ENCODE measurements at places on chromosomes 3 and 15.
A peak's percentile ranks its signal among the peaks of the same experiment; 100 is the strongest.

DNA sequence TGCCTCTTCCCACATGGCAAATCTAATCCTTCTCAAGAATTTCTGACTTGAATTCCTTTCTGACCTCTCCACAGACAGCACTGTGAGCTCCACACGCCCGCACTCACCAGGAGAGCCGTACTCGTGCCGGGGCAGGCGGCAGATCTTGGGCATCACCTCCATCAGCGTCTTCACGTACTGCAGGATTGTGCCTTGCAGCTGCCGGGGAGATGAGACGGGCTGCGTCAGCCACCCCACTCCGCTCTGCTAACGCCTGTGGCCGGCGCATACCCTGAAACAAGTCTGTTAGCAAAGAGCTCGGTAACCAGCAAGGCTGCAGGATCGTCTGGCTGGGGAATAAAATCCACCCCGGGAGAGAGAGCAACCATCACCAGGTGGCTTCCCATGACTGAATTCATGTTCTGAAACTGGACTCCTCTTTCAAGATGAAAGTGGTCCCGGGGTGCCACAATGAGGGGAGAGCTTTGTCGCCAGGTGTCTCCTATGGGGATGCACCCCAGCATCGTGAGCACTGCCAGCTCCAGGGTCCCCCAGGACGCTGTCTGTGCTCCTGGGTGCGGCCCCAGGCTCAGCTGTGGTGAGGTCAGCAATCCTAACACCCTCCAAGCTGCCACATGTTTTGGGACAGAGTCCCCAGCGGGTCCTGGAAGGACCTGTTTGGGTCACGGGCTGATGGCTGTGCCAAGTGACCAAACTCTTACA is 43.4 kb downstream of the NIPA2 start:
- DNase-seq = no peak

- no peak for DNase-seq
Observed at GRCh38 chr3:102646557-102646956, 211.7 kb downstream of the ZPLD1 start.

DNA sequence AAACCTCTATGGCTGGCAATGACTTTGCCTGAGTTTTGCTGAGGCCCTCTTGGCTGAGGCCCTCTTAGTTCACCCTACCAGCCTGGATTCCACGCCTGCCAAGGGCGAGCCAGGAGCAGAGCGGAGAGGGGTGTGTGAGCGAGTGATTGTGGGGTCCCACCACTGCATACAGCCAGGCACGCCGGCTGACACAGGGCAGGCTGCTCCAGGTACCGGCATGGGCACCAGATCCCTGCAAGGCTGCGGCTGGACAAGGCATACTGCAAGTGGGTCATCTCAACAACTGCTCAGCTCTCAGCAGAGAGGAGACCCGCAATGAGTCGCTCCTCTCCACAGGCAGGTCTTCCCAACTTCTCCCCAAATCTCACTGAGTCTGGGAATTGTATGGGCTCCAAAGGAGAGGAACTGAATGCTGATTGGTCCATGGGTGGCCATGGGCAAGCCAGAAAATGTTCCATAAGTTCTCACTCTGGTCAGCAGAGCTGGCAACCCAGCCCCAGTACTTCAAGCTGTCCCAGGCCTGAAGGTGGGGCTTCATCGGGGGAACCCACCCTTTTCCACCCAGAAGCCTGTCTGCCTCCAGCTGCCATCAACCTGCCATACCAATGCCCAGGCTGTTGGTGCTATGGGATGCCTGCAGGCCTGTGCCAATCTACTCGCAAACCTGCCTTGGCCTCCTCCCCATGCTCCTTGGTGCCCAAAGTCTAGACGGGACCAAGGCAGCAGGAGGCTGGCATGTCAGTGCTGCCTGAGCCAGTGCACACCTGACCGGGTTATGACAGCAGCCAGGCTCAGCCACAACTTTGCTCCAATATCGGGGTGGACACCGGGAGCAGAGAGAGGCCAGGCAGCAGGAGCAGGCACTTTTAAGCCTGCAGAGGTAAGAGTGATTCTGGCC is 1273.6 kb upstream of the GBE1 start:
- no peak for DNase-seq

- no peak for DNase-seq
Observed at GRCh38 chr15:36175741-36176291, 403.6 kb upstream of the CDIN1 start.

- DNase-seq = no peak
Observed at GRCh38 chr3:46070595-46071093, 43.4 kb upstream of the XCR1 start.

DNA sequence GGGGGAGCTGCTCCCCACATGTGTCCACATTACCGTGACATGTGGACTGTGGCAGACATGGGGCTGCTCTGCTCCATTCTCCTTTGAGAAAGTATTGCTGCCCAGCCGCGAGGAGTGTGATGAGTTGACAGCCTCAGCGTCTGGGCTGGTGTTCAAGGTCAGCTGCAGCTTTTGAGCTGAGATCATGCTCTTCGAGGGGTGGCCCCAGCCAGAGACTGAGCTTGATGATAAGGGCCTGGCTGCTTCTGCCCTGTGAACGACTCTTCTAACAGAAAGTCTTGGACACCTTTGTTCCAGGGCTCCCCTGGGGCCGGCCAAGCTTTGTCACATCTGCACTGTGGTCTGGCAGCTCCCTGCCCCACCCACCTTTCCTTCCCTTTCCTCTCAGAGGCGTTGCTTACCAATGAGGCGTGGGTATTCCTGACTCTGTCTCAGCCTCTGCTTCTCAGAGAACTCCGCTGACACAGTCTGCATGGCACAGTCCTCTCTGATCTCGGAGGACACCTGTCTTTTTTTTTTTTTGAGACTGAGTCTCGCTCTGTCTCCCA is 86.6 kb downstream of the CHRD start:
- peak; percentile 49 for DNase-seq

GRCh38 chr3:16302082-16302631 is 37.1 kb downstream of the OXNAD1 start:
- DNase-seq = no peak

DNA sequence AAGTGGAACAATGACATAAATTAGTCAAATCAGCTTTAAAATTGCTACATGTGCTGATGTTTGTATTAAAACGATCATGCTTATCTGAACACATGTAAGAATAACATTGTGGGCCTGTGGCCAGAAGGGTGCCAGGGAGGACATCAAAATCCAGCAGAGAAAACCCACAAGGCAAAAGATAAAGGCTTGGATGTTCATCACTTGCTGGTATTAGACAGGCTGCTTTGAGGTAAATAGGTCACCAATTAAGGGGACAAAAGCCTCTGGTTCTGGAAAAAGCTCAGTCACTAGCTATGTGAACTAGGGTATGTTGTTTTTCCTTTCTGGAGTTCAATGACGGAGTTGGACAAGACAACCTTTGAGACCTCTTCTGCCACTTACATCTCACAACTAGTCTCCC is 74.4 kb upstream of the TMEM108 start:
- DNase-seq = no peak

- DNase-seq = no peak
Observed at GRCh38 chr3:9409981-9410854, 12.8 kb downstream of the SETD5 start.

GRCh38 chr3:9727041-9727595 is 4.4 kb upstream of the BRPF1 start:
- DNase-seq = peak; percentile 75

DNA sequence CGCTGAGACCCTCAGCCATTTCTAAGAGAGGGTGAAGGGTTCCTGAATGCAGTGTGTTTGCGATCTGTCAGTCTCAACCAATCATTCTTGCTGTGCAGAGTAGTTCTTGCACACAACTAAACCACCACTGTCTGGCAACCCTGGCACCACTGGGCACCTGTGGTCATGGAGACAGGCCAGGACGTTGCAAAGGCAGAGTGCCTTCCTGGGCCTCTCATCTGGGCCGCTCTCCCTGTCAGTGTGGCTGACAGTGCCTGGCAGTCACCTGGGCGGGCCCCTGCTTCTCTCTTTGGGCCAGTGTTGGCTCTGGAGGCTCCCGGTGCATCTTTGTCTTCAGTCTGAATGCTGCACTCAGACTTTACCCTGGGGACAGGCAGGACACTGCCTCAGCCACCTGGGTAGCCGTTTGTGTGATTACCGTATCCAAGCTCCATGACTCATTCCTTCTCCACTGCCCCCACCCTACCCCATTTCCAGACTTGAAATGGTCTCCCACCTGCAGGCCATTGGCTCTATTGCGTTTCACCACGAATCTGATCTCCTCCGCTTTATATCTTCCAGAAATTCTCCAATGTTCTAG is 104.6 kb upstream of the KLF13 start:
- DNase-seq = no peak

DNA sequence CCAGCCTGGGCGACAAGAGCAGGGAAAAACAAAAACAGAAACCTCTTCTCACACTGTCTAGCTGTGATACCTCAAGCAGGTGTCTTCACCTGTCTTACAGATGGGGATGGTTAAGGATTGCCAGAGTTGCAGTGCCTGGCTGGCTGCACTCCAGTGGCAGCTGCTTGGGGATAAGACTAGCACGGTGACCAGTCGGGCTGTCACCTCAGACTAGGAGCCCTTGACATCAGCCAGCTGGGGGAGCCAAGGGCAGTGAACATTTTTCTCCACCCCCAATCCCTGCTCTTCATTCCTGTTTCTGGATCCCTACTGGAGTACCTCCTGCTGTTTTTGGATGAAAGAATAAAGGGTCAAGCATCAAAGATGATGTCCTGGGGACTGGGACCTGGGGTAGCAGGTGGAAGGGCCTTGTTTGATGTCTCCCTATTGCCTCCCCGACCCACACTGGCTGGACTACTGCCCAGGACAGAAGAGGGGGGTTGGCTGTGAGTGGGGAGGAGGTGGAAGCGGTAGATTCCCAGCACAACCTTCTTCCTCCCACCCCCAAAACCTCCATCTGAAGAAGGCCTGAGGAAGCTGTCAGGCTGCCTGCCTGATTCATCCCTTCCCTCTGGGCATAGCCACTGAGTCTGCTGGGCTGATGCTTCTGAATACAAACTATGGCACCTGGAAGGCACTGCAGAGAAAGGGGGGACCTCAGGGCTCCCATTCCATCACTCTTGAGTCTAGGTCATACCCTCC is 7.0 kb upstream of the CPNE9 start:
- DNase-seq = no peak

- no peak for DNase-seq
Observed at GRCh38 chr3:194744826-194745225, 59.1 kb downstream of the FAM43A start.

- DNase-seq = no peak
Observed at GRCh38 chr3:9917820-9918219, 922 bp downstream of the IL17RC start.

- DNase-seq = peak; percentile 73
Observed at GRCh38 chr3:14216257-14217048, 37.8 kb downstream of the LSM3 start.

GRCh38 chr3:197015790-197016736 is 13.6 kb downstream of the MELTF start:
- DNase-seq = no peak

DNA sequence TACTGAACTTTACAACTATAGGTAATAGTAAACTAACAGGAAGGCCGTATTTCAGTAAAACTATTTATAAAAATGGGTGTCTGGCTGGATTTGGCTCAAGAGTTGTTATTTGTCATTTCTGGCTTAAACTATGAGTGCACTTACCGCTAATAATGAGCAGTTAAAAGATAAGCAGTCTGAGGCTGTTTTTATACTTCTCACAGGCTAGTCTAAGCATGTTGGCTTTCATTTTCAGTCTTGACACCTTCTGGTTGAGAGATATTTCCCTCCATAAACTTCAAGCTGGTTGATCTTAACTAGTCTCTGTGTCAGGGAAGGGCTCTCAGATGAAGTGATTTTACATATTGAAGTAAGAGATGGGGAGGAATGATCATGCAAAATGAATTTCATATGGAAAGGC is 96.1 kb downstream of the RSRC1 start:
- DNase-seq = no peak

- no peak for DNase-seq
Observed at GRCh38 chr3:106397006-106397405, 528.2 kb upstream of the CBLB start.

GRCh38 chr15:58442122-58442521 is 10.3 kb downstream of the LIPC start:
- DNase-seq = no peak

- no peak for DNase-seq
Observed at GRCh38 chr3:105811518-105812193, 57.2 kb downstream of the CBLB start.

- DNase-seq = no peak
Observed at GRCh38 chr3:86554383-86554782, 436.6 kb downstream of the VGLL3 start.

DNA sequence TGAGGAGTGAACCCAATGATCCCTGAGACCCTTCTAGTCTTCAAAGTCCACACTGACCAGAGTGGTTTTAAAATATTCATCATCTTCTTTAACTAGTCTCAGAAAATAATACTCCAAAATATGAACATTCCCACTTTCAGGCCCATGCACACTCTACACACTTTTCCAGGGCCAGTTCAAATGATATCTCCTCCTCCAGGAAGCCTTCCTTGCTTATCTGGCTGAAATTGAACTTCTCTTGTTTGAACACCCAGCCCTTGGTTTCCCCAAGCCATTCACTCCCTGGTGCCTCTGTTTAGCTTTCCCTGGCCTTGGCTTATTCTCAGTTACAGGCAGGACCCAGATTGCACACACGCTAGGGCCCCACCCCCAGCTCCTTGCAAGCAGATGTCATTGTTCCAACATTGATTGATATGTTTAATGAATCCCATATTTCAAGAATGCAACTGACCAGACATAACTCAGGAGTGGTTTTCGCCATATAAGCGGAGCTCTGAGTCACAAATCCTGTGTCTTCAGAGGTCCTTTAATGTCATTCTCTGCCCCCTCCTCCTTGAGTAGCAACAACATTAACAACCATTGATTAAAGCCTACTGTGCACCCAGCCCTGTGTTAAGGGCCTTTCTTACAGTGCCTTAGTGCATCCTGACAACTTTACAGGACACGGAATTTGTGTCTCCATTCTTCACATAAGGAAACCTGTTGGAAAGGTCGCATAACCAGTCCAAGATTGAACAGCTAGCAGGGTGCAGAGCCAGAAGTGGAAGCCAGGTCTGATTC is 2.1 kb downstream of the ITGA11 start:
- DNase-seq = peak; percentile 19

DNA sequence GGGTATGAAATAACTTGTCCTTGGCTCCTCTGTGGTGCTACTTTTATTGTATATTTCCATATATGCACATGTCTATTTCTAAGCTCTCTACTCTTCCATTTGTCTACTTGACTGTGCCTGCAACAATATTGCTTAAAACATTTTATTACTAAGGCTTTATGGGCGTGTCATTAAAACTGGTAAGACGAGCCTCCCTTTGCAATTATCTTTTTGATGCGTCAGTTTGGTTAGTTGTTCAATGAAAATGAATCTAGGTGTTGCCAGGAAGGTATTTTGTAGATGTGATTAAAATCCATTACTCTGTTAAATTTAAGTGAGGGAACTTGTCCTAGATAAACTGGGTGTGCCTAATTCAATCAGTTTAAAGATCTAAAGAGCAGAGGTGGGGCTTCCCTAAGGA is 12.9 kb upstream of the TRA2B start:
- DNase-seq = no peak

GRCh38 chr3:9935966-9936510 is 2.4 kb downstream of the CRELD1 start:
- DNase-seq = no peak

- no peak for DNase-seq
Observed at GRCh38 chr3:33095436-33095835, 1.5 kb downstream of the GLB1 start.

- DNase-seq = no peak
Observed at GRCh38 chr3:163043074-163043473, 1546.5 kb downstream of the OTOL1 start.
